ENCODE measurements at places on chromosomes 4 and X.

- DNase-seq = no peak
Observed at GRCh38 chrX:21176921-21177571, 197.2 kb upstream of the CNKSR2 start.

DNA sequence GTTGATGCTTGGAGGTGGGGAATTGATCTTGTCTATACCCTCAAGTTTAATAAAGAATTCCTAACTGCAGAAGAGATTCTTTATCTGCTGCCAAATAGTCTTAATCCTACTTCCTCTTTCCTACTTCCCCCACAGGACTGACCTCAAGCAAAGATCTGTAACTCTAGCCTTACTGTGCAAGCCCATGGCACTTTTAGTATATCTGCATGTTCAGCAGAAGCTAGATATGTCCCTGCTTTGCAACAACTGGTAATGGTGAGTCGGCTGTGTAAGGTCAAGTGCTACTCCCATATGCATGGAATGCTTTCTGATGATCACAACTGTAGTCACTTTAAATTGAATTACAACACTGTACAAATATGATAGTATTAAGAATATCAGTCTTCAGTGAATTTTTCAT is 26.3 kb upstream of the PDS5A start:
- DNase-seq = no peak

DNA sequence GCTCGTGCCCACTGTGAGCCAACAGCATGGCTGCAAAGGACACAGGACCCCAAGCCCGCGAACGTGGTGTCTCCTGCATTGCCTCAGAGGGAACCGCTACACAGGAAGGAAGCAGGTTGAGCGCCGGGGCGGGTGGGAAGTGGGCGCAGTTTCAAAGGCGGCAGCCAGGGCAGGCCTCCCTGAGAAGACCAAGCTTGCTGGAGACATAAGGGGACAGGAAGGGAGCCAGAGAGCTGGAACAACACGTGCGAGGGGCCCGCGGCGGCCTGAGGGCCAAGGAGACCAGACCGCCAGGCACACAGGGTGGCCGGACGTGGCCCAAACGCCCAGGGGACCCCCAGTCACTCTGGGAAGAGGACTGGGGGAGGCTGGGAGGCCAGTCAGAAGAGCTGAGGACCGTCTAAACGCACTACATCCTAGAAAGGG is 32.0 kb downstream of the CTBP1 start:
- DNase-seq = no peak

DNA sequence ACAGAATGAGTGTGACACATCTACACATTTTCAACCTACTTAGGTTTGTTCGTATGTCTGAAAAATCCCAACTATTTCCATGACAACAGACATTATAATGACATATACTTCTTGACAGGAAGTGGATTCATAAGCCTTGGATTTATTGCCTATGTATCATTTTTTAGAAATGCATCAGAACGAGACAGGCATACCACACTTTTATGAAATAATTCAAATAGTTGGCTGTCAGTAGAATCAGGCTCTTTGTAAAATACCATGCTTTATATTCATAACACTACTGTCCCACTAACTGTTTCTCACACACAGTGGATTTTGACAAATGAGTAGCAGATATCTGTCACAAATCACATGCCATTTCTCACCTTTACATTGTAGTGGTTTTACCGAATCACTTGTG is 173.2 kb downstream of the BEND2 start:
- DNase-seq = no peak

GRCh38 chr4:61254406-61254805 is 54.3 kb downstream of the ADGRL3 start:
- no peak for DNase-seq

DNA sequence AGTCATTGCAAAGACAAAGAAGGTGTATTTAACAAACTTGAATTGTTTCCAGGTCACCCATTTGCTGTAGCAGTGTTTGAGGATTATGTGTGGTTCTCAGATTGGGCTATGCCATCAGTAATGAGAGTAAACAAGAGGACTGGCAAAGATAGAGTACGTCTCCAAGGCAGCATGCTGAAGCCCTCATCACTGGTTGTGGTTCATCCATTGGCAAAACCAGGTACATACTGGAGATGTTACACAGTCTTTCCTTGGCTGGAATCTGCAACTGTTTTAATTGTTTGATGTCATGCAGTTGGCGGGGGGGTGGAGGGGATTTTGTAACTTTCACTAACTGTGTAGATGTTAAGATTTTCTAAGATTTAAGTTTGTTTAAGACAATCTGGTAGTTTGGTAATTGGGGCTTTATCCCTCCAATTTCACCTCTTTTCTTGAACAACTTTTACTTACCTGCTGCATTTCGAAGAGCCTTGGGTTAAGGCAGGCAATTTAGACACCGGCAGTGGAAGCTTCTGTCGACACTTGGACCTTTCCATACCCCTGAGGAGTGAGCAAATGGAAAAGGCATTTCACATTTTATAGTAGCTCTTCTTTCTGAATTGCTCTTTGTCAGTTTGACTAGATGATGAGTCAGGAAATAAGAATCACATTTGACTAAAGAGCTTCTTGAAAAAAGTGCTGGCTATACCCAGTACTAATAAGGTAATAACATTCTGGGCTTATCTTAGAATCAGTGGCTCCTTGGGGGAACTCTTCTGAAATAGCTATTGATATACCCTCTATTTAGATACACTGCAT is 67.4 kb downstream of the EGF start:
- no peak for DNase-seq

- DNase-seq = no peak
Observed at GRCh38 chrX:149458586-149458985, 46.5 kb downstream of the IDS start.

GRCh38 chrX:54785901-54786300 is 12.2 kb downstream of the ITIH6 start:
- peak; percentile 78 for DNase-seq

- DNase-seq = peak; percentile 66
Observed at GRCh38 chrX:153565996-153566580, 32.9 kb downstream of the CCNQ start.

GRCh38 chrX:22686138-22686541 is 313.6 kb upstream of the DDX53 start:
- DNase-seq = peak; percentile 45

GRCh38 chr4:136283977-136284376 is 1248.3 kb downstream of the PCDH18 start:
- no peak for DNase-seq

DNA sequence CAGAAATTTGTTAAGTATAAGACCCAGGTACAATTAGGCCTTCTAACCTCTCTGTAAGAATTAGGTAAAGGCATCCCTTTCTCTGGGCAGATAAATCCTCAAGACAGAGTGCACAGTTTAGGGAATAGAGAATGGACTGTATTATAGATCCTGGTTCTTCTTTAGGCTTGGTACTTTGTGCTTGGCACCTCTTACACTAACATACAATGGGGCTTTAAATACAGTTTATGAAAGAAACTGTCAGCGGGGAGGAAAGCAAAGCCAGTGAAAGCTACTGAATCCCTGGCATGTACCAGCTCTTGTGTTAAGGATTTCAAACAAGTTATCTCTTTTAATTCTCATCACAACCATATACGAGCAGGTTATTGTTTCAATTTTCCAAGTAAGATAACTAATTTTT is 1350.0 kb downstream of the ADGRL3 start:
- DNase-seq = no peak

DNA sequence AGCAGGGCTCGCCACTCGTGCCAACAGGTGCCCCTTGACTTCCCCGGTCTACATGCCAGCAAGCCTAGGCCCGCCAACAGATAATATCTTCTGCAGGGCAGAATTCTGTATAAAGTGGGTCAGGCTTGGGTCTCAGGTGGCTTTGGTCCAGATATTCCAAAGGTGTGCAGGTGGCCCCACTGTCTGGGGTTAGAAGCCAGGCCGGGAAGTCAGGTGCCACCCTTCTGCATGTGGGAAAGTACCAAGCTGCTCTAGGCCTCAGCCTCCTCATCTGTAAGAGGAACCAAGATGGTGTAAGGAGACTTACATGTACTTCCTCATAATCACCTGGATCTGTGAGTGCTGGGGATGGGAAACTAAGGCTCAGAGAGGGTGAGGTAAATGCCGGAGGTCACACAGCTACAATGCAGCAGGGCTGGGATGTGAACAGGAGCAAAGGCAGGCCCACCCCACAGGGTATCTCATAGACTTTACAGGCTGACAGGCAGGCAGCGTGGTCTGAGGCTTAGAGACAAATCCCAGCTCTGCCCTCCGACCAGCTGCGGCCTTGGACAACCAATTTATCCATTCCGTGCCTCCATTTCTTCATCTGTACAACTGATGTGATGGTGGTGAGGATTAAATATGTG is 35.9 kb downstream of the WDR1 start:
- DNase-seq = no peak

DNA sequence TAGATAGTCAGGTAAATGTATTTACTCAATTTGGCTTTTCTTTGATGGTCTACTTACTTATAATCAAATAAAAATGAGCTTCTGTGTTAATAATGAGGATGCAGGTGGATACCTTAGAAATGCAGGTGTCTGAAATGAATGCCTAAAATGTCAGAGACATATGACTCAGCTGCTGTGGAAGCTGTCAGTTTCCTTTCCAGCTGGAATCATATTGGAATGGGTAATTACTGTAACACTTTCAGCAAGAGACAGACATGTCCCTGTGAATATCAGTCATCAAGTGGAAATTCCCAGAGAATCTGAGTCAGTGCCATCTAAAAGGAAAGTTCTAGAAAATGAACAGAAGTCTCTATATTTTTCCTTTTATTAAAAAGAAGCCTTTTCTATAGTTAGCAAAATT is 783.0 kb upstream of the AADAT start:
- no peak for DNase-seq

- peak; percentile 93 for DNase-seq
Observed at GRCh38 chr4:55169352-55169961, 44.1 kb upstream of the KDR start.

DNA sequence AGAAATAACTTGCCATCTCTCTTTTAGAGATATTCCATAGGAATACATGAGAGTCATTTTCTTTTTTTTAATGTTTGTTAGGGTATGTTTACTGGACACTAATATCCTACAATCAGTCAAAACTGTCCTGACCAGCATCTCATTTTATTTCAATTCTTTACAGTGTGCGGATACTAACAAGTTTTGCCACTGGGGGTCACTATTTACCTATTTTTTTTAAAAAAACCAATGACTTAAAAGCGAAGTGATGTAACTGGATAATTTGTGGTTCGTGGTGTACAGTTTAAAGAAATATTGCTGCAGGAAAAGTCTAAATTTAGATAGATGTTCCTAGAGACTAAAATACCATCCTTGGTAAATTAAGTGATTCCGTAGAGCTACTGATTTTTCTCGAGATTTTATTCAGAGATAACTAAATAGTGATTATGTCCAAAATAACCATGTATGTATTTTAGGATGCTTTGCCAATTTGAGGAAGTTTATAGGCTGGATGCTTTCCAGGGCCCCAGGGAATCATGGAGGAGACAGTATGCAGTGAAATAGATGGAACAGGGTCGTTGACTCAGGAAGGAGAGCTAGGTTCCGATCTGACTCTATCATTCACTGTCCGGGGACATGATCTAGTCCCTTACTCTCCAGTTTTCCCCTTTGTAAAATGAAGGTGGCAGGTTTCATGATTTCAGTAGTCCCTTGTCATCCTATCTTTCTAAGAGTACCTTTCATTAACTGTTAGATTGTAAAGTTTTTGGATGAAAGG is 34.0 kb upstream of the GNPDA2 start:
- no peak for DNase-seq

- no peak for DNase-seq
Observed at GRCh38 chr4:130068072-130068471, 972.1 kb downstream of the C4orf33 start.

DNA sequence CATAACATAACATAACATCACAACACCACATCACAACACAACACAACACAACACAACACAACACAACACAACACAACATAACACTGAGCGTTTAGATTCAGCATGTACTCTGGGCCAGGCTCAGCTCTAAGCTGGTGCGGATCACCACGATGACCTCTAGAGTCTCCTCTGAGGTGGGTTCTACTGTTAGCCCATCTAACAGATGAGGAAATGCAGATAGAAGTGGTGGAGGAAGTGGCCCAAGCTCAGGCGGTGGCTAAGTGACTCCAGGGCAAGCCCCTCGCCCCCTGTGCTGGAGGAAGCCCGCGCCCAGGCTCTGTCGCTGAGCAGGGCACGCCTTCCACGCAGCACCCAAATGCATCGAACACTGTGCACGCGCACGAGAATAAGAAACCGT is 45.3 kb upstream of the CDKN2AIP start:
- no peak for DNase-seq

DNA sequence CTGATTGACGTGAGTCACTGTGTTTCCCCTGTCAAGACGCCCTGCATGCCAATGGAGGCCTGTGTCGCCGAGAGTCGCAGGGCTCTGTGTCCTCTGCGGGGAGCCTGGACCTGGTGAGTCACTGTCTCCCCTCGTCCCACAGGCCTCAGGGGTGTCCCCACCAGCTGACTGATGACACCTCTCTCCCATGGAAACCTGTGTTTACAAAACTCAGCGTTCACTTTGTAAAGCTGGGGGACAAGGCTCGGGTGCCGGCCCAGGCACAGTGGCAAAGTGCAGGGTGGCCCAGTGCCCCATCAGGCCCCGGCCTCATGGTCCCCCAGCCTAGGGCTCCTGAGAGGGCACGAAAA is 21.2 kb upstream of the HGFAC start:
- peak; percentile 42 for DNase-seq

- DNase-seq = no peak
Observed at GRCh38 chr4:77110730-77111129, 34.9 kb upstream of the CCNI start.

DNA sequence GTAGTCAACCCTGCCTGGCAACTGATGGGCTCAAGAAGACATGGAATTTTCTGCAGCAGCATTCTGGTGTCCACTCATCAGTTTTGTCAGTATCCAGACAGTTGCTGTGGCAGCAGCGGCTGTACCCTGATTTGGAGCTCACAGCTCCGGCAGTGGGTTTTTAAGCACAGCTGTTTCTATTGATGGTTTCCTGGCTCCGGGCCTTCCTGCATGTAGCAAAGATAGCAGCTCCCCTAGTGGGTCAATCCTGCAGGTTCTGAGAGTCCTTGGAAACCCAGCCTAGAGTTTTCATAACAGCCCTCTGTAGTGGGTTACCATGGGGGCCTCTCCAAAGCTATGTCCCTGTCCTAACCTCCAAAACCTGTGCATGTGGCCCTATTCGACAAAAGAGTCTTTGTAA is 84.0 kb upstream of the ATP6AP2 start:
- peak; percentile 66 for DNase-seq

DNA sequence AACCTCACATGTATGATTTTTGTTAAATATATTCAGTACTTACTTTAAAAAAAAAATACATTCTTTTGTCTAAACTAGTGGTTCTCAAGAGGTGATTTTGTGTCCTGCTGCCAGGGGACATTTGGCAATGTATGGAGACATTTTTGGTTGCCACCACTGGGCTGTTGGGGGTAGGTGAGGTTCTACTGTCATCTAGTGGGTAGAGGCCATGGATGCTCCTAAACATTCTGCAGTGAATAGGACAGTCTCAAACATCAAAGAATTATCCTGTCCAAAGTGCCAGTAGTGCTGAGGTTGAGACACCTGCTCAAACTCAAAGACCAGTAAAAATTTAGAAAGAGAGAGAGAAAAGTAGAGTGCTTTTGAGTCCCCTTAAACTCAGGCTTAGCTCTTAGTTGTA is 32.9 kb upstream of the PGM2 start:
- no peak for DNase-seq

- peak; percentile 77 for DNase-seq
Observed at GRCh38 chrX:40368611-40369061, 212.1 kb upstream of the ATP6AP2 start.

All from endodermal cell (in vitro differentiated cells).